HS-5 (cell line): ENCODE measurements at places on chromosomes 5 and 9.

DNA sequence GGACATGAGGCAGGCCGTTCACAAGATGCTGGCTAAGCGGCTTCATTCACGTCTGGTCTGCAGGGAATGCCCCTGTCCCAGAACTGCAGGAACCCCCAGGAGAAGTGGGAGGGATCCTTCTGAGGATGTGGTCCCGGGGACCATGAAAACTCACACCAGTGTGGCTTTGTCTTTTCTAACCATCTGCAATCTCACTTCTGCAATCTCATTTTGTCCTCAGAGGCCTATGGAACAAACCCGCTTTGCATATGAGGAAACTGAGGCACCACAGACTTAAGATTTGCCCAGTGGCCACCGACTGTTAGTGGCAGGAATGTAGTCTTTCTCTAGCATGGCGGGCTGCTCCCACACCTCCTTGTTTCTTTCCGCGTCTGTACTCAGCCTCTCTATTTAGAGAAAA, 6.9 kb downstream of the CXCL14 start:
- DNase-seq, result no peak

- DNase-seq, result no peak
Measured at GRCh38 chr5:86155796-86156195, 461.9 kb upstream of the COX7C start.

DNA sequence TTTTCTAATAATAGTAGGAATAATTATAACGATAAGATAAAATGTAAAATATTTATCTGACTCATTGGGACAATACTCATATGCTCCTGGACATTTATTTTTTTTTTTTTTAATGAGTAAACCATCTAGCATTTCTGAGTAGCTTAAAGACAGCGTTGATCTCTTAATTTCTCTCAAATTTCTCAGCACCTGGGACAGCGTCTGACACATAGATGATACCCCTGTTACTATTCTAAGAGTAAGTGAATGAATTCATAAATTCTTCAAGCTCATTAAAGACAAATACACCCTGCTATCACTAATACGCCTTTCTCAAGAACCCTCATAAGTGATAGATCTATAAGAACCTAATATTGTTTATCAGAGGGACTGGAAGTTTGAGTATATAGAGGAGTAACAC, 12.0 kb upstream of the HTR4 start:
- DNase-seq, result no peak

- no peak for DNase-seq
Measured at GRCh38 chr9:135909371-135909770, 2.0 kb upstream of the CAMSAP1 start.

- DNase-seq, result peak; percentile 67
Measured at GRCh38 chr9:6944896-6945295, 187.1 kb downstream of the KDM4C start.

- no peak for DNase-seq
Measured at GRCh38 chr9:28502741-28503140, 929.5 kb upstream of the C9orf72 start.

DNA sequence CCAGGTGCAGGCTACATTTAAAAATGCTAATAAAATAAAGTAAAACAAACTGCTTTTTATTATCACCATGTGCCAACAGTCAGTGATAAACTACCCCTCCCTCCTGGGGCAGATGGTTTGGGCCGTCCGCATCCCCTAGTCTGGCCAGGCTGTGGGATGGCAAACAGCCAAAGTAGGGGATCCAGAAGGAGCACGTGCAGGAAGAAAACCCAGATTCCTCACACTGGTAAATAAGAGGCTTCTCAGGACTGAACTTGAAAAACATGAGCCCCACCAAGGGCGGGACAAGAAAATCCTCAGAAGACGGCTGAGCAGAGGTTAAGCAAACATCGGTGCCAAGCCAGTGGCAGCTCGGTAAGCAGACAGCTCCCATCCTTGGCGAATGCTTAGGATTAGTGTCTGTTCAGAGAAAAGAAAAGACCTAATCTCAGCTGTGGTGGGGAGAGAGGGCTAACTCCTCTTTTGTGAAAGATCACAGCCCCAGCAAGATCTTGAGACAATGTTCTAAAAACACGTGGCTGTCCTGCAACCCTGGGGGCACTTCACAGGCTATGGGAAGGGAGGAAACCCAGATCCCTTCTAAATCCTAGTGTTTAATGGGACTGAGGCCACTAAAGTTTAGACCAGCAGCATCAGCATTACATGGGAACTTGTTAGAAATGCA, 46.5 kb upstream of the GDNF start:
- no peak for DNase-seq

DNA sequence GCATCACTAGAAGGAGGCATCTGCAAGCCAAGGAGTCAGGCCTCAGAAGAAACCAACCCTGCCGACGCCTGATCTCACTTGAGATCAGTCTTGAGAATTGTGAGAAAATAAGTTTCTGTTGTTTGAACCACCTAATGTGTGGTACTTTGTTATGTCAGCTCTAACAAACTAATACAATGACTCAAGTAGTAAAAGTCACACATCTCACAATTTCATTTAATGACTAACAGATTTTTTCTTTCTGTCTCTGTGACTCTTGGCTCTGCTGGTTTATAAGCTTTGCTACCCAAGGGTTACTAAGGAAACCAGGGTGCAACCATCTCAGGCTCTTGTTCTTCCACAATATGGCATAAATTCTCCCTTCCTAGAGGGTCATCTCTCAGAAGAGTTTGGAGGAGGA, 315.8 kb upstream of the GRAMD2B start:
- no peak for DNase-seq

DNA sequence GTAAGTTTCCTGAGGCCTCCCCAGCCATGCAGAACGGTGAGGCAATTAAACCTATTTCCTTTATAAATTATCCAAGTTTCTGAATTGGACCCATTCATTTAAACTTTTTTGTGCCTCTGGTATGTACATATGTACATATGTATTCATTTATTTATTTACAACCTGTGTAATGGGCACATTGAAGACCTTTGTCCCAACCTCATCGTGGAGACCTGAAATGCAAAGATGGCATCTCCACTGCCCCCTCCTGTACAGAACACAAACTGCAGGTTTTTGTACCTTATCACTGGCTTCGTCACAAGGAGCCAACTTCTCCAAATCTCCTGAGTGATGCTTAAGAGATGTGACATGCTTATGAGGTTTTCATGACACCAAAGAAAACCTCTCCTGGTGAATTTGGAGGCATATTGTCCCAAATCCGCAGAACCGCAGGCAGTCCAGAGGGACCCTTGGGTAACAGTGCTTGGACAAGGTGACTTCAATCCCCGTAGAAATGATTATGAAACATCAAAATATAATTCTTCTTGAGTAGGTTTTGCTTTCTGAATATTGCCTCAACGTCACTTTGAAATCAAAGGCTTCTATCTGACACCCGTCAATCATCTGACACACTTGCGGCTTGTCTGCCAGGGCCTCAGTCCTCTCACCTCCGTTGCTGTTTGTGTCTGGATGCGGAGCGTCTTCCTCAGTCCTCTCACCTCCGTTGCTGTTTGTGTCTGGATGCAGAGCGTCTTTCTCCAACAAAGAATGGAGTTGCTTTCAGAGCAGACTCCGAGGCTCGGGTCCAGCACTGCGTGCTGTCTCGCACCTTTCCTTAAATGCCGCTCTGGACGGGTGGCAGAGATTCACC, 135.0 kb upstream of the IRX4 start:
- DNase-seq, result no peak

- DNase-seq, result no peak
Measured at GRCh38 chr9:128094950-128095544, 27.0 kb downstream of the SLC25A25 start.

- DNase-seq, result no peak
Measured at GRCh38 chr5:163447875-163448274, 10.5 kb downstream of the CCNG1 start.

DNA sequence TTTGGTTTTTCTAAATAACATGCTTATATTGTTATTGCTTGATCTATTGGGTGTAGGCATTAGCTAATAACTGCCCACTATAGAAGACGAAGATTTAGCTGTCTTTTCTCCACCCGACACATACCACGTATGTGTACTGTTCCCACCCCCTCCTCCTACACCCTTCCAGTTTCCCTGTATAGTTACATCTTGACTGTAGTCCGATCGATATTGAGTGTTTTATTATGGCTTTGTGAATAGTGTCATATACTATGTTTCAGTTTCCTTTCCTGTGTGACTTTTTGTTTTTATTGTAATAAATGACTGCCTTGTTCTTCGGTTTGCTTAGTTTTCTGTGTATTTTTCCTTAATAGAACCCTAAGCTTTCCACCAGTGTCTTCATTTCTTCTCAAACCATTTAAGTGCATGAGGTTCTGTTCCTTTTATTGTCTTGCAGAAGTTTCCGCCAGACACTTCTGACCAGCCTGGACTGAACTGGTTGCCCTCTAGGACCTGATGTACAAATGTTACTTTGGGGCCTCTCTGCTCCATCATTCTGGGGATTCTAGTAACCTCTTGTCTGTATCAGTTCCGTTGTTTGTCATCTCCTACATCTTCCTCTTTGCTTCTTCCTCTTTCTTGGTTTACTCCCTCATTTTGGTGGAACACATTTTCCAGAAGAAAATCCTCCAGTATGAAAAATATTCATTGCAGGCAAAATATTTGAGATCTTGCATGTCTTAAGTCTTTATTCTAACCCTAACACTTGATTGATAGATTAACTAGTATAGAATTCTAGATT, 61.8 kb downstream of the PRKACG start:
- DNase-seq, result no peak

DNA sequence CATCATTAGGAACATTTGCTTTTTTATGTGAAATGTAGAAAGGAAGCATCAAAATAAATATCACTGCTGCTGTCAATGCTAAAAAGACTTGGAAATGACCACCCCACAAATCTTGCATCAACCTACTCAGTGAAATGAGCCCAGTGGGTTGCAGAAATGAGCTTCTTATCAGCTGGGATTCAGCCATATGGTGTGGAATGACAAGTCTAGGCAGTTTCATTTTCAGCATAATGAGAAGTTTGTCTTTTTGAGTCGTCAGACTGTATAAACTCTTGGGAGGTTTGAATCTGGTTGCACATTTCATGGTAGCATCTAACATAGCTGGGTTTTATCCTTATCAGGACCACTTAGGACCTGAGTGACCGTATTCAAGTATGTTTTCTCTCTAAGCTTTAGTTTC, 251.1 kb upstream of the PPP1R2B start:
- DNase-seq, result no peak

DNA sequence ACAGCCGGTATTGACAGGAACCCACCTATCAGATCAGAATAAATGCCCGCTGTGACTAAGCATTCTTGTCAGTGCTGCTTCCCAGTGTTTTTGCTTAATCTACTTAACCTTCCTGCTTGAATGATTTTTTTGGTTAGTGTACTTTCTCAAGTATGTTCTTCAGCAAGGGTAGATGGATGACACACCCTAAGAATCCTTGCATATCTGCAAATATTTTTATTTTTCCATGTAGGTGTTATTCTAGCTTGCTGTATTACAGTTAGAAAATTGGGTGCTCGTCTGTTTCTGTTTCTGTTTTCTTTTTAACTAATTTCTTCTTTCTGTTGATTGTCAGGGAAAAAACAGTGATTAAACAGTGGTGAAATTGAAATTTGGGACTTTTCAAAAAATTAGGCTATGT, 64.5 kb downstream of the SEC61B start:
- DNase-seq, result no peak

- no peak for DNase-seq
Measured at GRCh38 chr5:155728857-155729683, 597.9 kb upstream of the SGCD start.

DNA sequence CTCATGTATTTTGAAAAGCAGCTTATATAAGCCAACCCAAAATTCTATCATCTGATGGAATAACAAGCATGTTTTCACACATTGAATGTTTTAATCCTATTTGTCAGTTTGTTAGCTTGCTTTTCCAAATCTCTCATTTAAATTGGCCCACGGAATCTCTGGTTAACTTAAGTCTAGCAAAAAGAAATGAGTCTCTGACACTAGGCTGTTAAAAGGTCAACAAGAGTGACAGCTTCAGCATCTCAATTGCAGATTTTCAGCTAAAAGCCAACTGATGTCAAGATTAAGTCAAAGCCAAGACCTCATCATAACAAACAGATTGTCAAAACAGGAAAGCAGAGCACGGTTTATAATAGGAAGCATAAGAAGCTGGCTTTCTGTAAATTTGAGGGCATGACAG, 49.4 kb upstream of the CDH9 start:
- DNase-seq, result no peak

DNA sequence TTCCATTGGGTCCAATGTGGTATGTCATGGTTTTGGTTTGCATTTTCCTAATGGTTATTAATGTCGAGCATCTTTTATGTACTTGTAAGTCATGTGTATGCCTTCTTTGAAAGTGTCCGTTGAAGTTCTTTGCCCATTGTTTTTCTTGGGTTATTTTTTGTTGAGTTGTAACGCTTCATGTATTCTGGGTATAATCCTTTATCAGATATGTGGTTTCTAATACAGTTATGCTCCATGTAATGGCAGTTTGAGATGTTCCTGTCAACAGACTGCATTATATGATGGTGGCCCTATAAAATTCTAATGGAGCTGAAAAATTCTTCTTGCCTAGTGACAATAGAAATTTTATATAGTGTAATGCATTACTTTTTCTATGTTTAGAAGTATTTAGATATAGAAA, 17.2 kb downstream of the RIC1 start:
- DNase-seq, result no peak

DNA sequence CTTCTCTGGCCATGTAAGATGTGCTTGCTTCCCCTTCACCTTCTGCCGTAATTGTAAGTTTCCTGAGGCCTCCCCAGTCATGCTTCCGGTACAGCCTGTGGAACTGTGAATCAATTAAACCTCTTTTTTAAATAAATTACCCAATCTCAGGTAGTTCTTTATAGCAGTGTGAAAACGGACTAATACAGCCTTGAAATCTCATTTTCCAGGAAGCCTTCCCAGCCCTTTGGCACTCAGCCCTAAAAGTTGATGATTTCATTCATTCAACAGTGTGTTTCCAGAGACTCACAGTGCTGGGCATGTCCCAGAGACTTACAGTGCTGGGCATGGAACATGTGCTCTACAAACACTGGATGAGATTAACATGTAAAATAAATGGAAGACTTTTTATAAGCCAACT, 135.8 kb downstream of the DCP2 start:
- no peak for DNase-seq

DNA sequence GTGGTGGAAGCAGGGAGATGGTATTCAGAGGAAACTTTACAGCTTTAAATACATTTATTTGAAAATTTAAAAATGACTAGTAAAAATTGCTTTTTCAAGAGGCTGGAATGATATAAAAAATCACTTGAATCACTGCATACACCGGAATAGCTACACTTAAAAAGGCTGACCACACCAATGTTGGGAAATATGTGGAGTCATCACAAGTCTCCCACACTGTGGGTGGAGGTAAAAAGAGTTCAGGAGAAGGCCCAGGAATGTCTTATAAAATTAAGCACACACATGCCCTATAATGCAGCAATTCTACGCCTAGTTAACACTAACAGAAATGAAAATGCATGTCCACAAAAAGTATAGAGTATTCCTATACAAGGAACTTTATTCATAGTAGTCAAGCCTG, 198.1 kb downstream of the ROR2 start:
- no peak for DNase-seq

DNA sequence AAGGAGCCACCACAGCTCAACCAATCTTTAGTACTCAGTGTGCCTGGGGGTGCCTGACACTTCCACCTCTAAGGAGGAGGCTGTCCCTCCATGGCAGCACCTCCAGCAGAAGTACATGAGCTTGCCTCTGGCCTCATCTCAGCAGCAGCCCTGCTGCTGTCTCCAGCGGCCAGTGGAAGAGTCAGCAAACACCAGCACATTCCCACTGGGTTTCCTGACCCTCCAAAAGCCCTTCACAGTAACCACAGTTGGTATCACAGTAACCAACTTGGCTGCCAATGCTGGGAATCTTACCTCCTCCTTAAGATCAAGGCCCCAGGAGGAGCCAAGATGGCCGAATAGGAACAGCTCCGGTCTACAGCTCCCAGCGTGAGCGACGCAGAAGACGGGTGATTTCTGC, 29.4 kb downstream of the FSTL4 start:
- no peak for DNase-seq

- no peak for DNase-seq
Measured at GRCh38 chr9:136690104-136690805, 3.0 kb upstream of the AGPAT2 start.
